Cortex of kidney (tissue), 1 donor: ENCODE measurements at places on chromosomes 5 and 9.

DNA sequence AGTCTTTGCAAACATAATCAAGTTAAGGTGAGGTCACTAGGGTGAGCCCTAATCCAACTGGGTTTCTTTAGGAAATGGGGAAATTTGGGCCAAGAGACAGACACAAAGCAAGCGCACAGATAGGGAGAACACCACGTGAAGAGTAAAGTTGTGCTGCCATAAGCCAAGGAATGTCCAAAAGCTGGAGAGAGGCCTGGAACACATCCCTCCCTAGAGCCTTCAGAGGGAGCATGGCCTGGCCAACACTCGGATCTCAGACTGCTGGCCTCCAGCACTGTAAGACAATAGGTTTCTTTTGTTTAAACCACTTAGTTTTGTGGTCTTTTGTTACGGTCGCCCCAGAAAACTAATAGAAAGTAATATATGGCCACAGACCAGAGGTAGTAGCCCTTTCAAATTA, 8.1 kb upstream of the ROR2 start:
- DNase-seq, result no peak

DNA sequence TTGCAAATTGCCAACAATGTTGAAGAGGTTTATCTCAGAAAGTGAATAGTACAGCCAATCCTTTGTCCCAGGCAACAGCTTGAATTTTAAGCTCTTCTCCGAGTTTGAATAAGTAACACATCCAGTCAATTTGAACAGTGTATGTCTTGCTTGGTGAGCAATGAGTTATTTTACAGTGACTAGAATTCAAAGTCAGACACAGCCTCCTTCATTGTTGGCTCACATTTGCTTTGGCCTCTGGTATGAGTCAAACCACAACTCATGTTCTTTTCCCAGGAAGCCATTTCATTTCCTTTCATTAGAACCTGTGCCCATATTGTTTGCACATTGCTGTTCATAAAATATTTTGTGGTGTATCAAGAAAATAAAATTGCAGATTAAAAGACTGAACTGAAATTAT, 622.0 kb upstream of the DAB2 start:
- no peak for DNase-seq

- no peak for DNase-seq
These were observed 17.6 kb downstream of the NACC2 start for GRCh38 chr9:136077491-136077890.

- no peak for DNase-seq
These were observed 67.6 kb upstream of the TBCA start for GRCh38 chr5:77843570-77844372.

DNA sequence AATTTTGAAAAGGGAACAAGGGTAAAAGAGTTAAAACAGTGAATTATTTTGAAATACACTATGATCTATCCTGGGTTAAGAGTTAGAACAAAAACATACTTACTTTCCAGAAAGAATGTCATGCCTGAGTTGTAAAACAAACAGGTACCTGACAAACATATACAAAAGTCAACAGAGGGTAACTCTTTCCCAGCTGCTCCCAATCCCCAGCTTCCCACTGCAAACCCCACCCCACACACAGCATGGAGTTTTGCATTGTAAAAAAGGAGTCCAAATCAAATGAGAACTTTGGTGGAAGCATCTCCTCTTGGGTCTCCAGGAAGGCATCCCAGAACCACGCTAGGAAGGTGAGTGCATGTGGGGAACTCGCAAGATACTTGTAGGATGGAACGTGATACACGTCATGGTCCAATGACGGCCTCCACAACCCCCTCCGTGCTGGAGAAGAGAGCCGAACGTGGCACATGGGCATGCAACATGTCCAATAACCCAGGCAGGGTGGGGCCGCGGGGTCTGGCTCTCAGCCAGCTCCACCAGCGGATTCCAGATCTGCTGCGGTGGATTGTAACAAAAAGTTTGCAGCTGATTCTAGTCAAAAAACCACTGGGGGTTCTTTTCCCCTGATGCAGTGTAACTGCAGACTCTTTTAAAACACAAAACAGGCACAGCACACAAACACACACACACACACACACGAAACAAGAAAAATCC, 55.8 kb downstream of the EPB41L4B start:
- no peak for DNase-seq
